ENCODE measurements at places on chromosomes 2 and 18.

DNA sequence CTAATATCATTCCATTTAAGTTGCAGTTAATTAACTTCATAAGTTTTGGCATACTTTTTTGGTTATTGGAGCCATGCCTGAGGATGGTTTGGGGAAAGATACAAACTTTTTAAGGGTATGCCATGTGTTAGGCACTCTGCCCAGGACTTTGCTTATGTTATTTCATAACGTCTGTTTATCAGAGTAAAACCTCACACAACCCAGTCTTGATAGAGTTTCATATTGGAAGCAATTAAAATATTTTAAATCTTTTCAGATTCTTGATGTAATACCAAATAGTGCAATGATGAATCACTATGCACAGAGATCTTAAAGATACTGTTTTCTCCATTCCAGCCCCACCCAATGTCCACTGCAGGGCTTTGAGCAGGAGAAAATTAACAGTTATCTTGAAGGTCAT, 529.1 kb upstream of the HNMT start:
- no peak for DNase-seq

DNA sequence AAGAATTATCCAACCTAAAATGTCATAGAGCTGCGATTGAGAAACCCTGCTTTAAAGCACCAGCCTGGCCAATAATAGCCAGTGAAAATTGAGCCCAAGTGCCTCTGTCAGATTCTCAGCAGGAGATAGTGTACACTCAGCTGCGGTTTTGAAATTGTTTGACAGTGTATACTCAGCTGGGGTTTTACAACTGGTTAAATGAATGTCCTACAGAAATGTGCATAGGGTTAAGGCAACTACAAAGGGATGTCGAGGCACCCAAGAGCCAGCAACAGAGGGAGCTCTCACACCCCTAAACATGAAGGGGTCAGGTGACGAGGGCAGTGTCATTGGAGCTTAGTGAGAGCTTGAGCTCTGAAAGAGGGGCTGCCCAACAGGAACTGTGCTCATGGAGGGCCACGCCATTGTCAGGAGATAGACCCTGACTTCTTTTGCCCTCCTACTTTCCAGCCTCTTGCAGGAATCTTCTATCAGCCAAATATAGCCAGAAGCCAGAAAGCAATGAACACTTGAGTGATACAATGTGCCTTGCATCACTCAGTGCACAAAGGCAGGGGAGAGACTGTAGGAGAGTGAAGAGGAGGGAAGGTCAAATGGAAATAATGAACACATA, 15.1 kb downstream of the ACTG2 start:
- peak; percentile 73 for DNase-seq

- DNase-seq: peak; percentile 58
Measured at GRCh38 chr2:25375371-25375988, 33.8 kb upstream of the DNMT3A start.

DNA sequence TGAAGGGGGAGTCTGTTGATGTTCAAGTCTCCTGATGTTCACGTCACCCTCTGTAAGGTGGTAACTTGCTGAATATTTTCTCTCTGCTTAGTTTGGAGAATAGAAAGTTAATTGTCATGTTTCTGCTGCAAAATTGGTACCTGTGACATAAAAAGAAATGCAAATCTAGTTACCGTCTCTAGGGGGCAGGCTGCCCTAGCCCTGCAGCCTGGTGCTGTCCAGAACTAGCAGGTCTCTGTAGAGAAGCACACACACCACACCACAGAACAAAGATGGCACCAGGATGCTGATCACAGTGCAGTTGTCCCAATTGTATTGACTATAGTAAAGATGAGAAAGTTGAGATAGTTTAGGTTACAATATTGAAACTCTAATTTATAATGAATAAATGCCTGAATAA, 47.0 kb downstream of the SLC9A4 start:
- DNase-seq: no peak

- DNase-seq: no peak
Measured at GRCh38 chr2:130728007-130728454, 839 bp upstream of the GPR148 start.

DNA sequence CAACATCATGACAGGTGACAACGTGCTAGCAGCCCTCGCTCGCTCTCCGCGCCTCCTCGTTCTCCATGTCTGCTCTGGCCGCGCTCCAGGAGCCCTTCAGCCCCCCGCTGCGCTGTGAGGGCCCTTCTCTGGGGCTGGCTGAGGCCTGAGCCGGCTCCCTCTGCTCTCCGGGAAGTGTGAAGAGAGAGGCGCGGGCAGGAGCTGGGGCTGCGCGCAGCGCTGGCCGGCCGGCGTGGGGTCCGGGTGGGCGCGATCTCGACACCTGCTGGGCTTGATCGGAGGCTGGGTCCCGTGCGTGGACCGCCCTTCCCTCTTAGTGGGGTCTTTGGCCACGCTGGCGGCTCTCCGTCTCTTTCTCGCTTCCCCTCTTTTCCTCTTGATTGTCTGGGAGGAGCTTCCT, 195.5 kb downstream of the ANKRD30BL start:
- DNase-seq: no peak

DNA sequence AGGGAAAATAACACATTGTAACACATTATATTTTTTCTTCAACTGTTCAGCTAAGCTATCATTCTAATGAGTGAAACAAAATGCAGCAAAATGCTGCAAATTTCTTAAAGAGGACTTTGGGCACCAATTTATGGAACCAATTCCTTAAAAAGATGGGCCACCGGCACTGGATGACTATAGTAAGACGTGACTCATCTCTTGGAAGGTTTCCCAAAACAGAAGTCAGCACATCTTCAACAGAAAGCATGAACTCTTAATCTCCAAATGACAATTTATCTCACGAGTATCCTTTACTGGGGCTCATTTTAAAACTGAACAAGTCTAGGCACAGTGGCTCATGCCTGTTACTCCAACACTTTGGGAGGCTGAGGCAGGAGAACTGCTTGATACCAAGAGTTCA, 213.4 kb downstream of the CDH20 start:
- DNase-seq: no peak

DNA sequence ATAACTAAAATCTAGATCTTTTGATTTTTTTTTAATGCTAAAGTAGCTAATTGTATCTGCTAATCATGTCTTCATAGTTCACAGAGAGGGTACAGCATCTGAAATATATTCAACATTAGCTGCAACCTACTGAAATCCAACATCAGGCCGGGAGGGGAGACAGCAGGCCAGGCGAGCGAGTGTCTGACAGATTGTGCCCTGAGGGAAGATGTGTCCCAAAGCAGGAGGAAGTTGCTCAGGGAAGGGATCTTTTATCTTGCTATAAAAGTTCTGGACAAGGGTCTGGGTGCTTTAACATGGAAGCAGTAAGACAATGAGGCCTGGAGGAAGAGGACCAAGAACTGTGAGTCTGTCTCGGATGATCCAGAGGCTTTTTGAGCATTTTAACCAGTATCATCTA, 274.1 kb downstream of the AFF3 start:
- no peak for DNase-seq

GRCh38 chr18:47174545-47175116, 1.5 kb downstream of the IER3IP1 start:
- DNase-seq: no peak

DNA sequence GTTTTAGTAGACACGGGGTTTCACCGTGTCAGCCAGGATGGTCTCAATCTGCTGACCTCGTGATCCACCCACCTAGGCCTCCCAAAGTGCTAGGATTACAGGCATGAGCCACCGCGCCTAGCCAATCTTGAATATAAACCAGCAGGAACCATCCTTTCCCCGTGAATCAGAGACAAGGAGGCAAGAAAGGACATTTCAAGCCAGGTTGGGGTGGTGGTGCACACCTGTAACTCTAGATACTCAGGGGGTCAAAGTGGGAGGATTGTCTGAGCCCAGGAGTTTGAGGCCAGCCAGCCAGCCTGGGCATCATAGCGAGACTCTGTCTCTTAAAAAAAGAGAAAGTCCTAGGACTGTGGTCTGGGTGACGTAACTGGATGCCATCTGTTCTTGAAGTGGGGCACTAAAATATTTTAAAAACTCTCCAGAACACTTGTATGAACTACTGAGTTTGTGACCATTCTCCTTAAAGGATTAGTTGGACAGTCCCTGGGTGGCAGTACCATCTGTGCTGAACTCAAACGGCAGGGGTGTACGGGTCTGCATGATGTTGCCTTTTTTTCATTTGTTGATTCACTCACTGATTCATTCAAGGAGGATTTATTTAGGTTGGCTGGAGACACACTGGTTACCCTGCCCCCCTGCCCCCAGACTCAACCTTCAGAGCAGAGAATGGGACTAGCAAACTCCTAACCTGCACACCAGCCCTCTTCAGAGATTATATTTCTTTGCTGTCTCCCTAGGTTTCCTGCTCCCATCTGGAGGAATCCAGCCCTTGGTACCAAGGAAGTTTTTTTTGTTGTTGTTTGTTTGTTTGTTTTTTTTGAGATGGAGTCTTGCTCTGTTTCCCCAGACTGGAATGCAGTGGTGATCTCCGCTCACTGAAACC, 2.9 kb upstream of the TLX2 start:
- DNase-seq: no peak

DNA sequence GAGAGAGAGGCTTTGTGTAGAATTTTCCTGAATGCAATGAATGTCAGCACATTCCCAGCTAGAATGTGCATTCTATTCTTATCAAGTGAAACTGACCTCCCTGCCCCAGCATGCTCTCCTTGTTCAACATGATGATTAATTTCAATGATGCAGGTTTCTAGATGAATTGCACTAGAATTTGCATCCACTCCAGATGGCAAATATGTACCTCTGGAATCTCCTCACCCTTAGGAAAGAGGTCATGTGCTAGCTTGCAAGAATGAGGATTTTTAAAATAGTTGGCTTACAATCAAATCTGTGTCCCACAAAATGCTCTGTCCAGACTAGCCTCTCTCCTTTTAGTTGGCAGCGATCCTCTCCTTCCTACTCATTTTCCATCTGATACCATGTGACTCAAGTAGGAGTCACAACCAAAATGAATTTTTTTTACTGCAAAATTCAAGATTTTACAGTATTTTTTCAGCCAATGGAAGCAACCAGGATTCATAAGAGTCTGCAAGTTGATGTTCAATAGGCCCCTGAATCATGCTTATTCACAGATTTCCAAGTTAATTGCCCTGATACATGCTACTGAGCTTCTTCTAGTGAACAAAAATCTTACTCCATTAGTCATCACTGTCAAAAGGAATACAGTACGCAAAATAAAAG, 21.0 kb upstream of the STAT4 start:
- DNase-seq: no peak

GRCh38 chr2:85864654-85865053, 24.1 kb downstream of the ST3GAL5 start:
- DNase-seq: peak; percentile 49

DNA sequence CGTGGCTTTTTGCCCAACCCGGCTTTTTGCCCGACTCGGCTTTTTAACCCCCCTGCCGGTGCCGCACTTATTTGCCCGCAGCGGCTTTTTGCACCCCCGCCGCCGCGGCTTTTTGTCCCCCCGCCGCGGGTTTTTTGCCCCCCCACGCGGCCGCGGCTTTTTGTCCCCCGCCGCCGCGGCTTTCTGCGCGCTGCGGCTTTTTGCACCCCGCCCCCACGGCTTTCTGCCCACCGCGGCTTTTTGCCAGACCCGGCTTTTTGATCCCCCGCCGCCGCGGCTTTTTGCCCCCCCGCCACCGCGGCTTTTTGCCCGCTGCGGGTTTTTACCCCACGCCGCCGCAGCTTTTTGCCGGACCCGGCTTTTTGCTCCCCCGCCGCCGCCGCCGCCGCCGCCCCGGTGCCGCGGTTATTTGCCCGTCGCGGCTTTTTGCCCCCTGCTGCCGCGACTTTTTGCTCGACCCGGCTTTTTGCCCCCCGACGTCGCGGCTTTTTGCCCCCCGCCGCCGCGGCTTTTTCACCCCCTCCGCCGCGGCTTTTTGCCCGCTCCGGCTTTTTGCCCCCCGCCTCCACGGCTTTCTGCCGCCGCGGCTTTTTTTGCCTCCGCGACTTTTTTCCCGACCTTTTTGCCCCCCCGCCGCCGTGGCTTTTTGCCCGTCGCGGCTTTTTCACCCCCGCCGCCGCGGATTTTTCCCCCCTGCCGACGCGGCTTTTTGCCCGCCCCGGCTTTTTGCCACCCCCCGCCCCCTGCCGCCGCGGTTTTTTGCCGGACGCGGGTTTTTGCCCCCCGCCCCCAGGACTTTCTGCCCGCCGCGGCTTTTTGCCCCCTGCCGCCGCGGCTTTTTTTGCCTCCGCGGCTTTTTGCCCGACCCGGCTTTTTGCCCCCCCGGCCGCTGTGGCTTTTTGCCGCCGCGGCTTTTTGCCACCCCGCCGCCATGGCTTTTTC, 2786.5 kb downstream of the RPIA start:
- DNase-seq: peak; percentile 57

- no peak for DNase-seq
Measured at GRCh38 chr18:39340418-39340817, 1774.8 kb upstream of the CELF4 start.

- DNase-seq: no peak
Measured at GRCh38 chr2:1563084-1563857, 150.0 kb downstream of the TPO start.

DNA sequence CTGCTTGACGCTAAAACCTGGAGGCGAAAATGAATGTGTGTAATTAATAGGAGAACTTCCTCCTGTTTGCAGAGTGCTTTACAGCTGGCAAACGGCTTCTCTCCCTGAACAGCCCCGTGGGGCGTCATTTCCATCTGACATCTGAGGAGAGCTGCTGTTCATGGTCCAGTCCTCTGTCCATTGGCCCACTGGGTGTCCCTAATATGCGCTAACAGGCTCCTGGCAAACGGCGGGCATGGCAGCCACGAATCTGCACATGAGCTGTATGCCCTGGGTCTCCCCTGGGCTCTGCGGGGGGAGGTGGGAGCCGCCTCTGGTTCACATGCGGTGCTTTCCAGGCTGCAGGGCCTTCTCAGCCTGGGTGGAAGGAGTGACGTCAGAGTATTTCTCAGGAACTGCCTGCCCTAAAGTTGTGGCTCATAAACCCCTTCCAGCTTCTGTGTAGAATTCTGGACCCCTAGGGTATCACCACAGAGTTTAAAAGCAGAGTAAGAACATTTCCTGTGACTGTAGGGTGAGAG, 73.2 kb downstream of the LRRFIP1 start:
- DNase-seq: peak; percentile 87

GRCh38 chr2:1887106-1887505, 142.8 kb upstream of the PXDN start:
- no peak for DNase-seq

- no peak for DNase-seq
Measured at GRCh38 chr2:235463893-235464292, 29.9 kb upstream of the AGAP1 start.

- DNase-seq: no peak
Measured at GRCh38 chr18:27599202-27599829, 414.2 kb upstream of the CHST9 start.

DNA sequence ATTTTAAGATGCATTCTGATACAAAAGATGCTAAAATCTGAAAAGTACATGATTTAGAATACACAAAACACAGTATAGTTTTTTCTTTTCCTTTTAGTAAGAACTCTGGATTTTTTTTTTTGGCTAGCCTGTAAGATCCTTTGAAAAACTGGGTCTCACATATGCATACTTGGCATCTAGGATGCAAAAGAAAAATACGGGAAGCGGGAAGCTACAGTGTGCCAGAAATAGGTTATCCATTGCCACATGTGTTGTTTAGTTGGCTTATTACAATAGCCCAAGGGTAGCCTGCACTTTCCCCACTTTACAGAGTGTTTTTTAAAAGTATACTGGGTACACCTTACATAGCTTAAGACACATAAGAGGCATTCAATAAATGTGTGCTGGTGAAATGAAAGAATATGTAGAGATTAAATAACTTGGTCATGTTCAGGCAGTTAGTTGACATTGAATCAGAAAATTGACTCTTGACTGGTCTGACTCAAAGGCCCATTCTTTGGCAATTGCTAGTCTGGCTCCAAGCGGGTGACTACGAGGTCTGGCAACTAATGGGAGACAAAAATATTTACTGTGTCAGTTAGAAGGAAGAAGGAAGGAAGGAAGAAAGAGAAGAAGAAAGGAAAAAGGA, 286.8 kb upstream of the TRIB2 start:
- no peak for DNase-seq

- no peak for DNase-seq
Measured at GRCh38 chr18:54843314-54843713, 15.0 kb downstream of the RAB27B start.

All from activated CD8-positive, alpha-beta memory T cell treated with anti-CD3 and anti-CD28 coated beads for 24 hours (primary cell).